ENCODE measurements at places on chromosomes 3 and 15.

DNA sequence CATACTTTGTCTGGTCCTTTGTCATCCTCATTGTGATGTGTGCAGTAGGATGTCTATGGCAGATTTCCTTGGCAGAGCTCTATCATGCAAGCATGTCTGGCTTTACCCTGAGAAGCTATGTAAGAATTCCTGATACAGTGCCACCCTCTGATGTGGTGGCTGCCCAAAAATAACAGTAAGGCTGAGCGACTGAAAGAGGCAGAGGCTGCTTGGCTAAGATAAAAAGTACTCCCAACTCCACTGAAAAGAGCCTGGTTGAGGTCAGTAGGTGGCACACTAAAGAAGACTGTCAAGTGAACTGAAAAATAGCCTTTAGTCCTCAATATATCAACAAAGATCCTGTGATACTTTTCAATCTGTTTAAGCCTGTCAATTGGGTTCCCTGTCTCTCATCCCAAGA is 31.7 kb downstream of the BTLA start:
- no peak for DNase-seq

- no peak for DNase-seq
Measured at GRCh38 chr15:39427705-39428104, 153.2 kb upstream of the THBS1 start.

- no peak for DNase-seq
Measured at GRCh38 chr3:23253214-23253613, 50.1 kb downstream of the UBE2E2 start.

DNA sequence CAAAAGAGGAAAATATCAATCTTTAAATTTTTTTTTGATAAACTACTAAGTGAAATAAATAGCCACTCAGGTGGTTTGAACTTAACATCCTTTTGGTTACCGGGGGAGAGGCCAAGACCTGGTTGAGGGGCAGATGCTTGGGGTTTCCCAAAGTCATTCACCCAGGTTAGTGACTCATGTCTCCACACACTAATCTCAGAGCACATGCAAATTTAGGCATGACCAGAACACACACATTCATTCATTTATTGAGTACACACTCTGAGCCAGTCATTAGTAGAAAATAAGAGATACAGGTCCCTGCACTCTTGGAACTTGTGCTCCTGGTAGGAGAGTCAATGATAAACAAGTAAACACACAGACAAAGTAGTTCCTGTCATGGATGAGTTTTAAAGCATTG is 7.3 kb downstream of the ILDR1 start:
- no peak for DNase-seq

GRCh38 chr3:4813909-4814304 is 165.3 kb upstream of the BHLHE40 start:
- no peak for DNase-seq
